ENCODE measurements at places on chromosomes 5 and 9.

DNA sequence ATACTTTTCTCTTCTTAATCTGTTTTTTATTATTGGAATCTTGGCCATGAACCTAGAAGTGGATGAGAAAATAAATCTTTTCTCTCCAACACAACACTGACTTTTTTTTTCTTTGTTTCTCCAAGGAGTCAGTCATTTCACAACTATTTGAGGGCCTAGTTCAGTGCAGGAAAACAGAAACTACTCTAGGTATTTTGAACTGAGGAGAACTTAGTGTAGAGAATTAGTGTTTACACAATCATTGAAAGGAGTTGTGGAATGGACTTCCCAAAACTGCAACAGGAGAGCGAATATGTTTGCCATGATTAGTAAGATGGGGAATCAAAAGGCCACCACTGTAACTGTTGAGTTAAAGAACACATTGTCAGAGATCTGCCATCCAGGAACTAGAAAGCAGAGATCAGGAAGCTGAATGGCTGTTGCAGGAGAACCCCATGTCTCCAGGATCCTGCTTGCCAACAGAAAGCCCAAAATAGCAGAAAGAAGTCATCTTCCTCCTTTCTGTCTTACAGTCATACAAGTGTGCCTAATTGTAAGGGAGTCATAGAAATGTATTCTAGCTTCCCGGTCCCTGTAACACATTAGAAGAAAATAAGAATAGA, 20.3 kb upstream of the PCDH1 start:
- no peak for DNase-seq

- no peak for DNase-seq
These were observed 62.1 kb upstream of the VLDLR start for GRCh38 chr9:2559192-2560152.

DNA sequence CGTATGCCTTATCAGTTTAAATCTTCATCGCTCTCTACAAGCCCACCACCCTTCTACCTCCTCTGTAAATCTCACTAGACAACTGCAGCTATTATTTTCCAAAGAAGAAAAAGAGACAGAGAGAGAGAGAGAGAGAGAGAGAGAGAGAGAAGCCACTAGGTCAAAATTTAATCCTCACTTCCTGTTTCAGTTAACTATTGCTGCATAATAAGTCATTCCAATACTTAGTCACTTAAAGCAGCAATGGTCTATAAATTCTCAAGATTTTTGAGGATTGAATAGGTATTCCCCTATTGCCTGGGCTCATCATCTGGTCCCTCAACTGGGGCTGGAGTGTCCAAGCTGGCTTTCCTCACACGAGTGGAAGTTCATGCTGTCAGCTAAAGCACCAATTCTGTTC, 68.8 kb downstream of the ITGA1 start:
- no peak for DNase-seq

- DNase-seq: no peak
These were observed 214.3 kb downstream of the ARHGAP26 start for GRCh38 chr5:142984525-142984924.

- peak; percentile 33 for DNase-seq
These were observed 21.3 kb upstream of the MEGF9 start for GRCh38 chr9:120735415-120736126.

- DNase-seq: no peak
These were observed 281.9 kb downstream of the DRD1 start for GRCh38 chr5:175162036-175162435.

DNA sequence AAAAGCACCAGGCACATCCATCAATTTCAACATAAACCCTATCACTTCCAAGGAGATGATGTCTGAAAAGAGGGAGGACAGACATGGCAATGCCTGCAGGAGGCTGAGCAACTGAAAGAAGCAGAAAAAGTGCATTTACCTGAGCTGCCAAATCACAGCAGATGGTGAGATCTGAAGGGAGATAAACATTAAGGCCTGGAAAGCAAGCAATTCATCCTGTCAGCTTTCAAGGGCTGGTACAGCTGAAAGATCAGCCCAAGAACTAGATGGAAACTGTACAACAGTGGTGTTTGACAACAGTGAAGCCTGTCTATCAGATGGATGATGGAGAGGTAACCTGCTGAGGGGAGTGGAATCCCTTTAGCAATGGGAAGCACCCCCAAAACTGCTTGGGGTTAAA, 433.2 kb upstream of the ZNF608 start:
- no peak for DNase-seq

- no peak for DNase-seq
These were observed 77.8 kb upstream of the OTULINL start for GRCh38 chr5:14503681-14504331.

GRCh38 chr5:124627815-124628595, 118.4 kb downstream of the ZNF608 start:
- no peak for DNase-seq

DNA sequence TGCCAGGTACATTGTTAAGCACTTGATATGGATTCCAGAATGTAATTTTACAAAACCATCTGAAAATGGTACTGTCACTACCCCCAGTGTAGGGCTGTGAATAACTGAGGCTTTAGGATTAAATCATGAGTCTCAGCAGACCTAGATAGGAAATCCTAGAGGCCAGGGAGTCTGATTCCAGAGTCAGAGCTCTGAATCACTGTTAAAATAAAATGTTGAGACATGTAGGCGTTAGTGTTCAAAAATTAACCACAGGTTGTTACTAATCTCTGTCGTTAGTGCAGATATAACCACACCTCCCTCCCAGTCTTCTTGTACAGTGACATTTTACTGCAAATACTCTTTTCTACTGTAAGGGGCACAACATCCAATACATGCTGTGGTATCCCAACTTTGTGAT, 1828.8 kb downstream of the MAT2B start:
- no peak for DNase-seq

GRCh38 chr9:108297073-108297472, 558.7 kb downstream of the ACTL7B start:
- DNase-seq: no peak

Data from CD4-positive, alpha-beta T cell treated with Interferon gamma for 1 hour (primary cell).